Fibroblast of skin of scalp (primary cell): ENCODE measurements at places on chromosomes 11 and 22.

DNA sequence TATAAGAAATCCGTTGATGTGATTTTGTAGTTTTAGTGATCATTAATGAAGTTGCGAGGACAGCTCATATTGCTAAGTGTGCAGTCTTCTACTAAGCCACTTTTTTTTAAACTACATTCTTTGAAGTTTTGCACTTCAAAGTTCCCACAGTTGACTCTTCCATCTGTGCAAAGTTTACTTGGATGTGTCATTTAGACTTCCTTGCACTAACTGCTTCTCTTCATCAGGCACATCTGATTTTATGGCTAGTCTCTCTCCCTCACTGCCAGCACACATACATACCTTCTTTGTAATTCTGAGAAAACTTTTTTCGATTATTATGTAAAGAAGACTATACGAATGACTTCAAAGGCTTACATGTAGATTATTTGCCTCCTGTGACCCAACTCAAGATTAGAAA lies 250.0 kb downstream of the DYNC2H1 start:
- peak; percentile 34 for DNase-seq

DNA sequence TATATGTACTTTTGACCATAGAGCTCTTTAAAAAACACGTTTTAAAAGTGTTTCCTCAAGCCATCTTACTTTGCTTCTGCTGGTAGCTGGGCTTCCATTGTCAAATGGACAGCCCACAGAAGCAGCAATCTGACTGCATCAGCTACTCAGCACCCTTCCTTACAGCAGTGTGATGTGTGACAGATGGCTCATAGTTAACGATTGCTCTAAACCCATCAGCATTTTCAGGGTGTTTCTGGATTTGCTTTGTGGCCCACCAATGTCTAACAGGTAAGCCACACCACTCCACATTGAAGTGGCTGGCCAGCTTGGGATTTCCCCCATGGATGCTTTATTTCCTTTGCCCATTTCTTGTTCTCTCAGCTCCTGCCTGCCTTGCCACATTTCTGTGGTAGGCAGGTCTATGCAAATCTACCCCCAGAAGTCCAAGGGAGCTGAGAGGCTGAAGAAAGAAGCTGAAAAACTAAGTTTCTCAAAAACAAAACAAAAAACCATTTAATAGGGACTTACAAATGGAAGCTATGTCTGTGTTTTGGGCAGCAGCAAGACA lies 7.3 kb upstream of the FAR1 start:
- no peak for DNase-seq

DNA sequence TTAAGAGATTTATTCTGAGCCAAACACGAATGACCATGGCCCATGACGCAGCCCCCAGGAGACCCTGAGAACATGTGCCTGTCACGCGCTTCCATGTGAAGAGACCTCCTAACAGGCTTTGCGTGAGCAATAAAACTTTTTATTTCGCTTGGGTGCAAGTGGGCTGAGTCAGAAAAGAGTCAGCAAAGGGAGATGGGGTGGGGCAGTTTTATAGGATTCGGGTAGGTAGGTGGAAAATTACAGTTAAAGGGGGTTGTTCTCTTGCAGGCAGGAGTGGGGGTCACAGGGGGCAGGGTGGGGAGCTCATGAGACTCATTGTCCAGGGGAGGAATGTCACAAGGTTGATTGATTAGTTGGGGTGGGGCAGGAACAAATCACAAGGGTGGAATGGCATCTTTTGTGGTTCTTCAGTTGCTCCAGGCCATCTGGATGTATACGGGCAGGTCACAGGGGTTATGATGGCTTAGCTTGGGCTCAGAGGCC lies 77.2 kb upstream of the FTH1 start:
- no peak for DNase-seq

GRCh38 chr11:122202951-122203456 lies 87.0 kb upstream of the BLID start:
- DNase-seq = peak; percentile 81

DNA sequence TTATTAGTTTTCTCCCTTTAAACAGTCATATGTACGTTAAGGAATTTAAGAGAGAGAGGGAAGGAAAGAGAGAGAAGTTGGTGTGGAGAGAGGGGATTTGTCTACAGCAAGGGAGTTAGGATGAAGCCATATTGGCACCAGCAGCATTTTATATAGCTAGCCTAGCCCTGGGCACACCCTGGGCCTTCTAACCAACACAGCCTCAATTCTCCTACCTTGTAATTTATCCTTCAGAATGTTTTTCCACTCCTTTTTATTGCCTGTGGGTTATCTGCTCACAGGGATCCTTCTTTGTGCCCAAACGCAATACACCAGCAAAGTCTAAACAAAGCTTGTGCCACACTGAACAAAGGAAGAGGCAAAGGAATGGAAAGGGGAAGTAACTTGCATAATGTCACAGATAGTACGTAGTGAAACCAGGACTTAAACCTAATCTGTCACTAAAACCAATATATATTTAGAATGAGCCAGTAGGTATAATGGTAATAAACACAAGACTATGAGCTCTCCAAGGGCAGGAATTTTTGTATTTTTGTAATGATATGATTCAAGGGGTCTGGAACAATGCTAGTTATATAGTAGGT lies 613.8 kb upstream of the TENM4 start:
- no peak for DNase-seq

- DNase-seq = no peak
Measured at GRCh38 chr22:35445933-35446332, 46.0 kb downstream of the MCM5 start.

- no peak for DNase-seq
Measured at GRCh38 chr22:17774206-17774925, at the start of gene BID. Gene BID, minus strand, starts transcription at chr22:17774469. Its CDS starts 24,353 bp downstream, at chr22:17750116.

GRCh38 chr11:74731301-74732094 lies at the start of gene CHRDL2:
Gene CHRDL2, minus strand, starts transcription at chr11:74731426. Its CDS starts 538 bp downstream, at chr11:74730888.
- DNase-seq = peak; percentile 31

DNA sequence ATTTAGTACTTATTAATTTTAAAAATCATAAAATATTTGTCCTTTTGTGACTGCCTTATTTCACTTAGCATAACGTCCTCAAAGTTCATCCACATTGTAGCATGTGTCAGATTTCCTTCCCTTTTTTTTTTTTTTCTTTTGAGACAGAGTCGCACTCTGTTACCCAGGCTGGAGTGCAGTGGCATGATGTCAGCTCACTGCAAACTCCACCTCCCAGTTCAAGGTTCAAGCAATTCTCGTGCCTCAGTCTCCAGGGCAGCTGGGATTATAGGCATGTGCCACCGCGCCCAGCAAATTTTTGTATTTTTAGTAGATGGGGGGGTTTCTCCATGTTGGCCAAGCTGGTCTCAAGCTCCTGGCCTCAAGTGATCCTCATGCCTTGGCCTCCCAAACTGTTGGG lies 10.6 kb downstream of the RAB6A start:
- no peak for DNase-seq

DNA sequence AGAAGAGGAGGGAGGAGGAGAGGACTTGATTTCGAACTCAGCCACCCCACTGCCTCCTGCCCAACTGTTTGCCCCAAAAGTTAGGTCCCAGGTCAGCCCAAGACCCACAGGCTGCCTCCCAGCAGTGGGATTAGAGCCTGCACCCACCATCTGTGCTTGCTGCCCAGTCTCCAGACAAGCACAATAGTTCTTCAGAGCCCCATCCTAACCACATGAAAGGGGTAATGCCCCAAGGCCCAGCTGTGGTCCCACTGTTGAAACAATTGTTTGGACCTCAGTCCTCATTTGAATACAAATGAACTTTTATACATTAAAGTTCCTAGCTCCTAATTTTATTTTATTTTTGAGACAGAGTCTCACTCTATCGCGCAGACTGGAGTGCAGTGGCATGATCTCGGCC lies 5.4 kb upstream of the VPS51 start:
- no peak for DNase-seq

- DNase-seq = no peak
Measured at GRCh38 chr22:42769238-42769573, 48.5 kb upstream of the A4GALT start.

- DNase-seq = no peak
Measured at GRCh38 chr11:44775985-44776446, 49.3 kb downstream of the TSPAN18 start.

GRCh38 chr11:31875866-31876560 lies 64.9 kb upstream of the PAX6 start:
- DNase-seq = peak; percentile 44

- DNase-seq = peak; percentile 78
Measured at GRCh38 chr11:313787-314553, at the start of gene IFITM1. Gene IFITM1, plus strand, starts transcription at chr11:314040. Its CDS starts 131 bp downstream, at chr11:314171.

- DNase-seq = no peak
Measured at GRCh38 chr11:36103933-36104530, 160.2 kb downstream of the LDLRAD3 start.

- DNase-seq = no peak
Measured at GRCh38 chr22:41914611-41915034, 251 bp downstream of the SHISA8 start.

DNA sequence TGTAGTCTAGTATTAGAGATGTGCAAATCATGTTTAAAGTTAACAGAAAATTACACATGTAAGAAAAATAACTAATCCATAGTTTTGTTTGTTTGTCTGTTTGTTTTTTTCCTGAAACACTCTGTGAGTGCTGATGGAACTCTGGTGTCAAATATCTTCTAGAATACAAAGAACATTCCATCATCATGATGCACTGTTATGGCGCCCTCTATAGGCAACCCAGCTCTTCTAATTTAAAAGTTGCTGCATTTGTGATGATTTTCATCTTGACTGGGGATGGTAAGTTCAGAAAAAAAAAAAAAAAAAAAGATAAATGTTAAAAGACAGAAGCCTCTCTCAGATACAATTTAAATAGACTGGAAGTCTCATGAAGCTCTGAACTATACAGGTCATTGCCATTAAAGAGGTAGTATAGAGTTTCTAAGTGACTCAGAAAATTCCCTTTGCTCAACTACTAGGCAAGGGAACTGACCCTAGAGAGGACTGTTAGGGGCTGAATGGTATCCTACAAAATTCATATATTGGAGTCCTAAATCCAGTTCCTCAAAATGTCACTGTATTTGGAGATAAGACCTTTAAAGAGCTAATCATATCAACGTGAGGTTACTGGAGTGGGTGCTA lies 597.2 kb upstream of the ANO3 start:
- peak; percentile 47 for DNase-seq

DNA sequence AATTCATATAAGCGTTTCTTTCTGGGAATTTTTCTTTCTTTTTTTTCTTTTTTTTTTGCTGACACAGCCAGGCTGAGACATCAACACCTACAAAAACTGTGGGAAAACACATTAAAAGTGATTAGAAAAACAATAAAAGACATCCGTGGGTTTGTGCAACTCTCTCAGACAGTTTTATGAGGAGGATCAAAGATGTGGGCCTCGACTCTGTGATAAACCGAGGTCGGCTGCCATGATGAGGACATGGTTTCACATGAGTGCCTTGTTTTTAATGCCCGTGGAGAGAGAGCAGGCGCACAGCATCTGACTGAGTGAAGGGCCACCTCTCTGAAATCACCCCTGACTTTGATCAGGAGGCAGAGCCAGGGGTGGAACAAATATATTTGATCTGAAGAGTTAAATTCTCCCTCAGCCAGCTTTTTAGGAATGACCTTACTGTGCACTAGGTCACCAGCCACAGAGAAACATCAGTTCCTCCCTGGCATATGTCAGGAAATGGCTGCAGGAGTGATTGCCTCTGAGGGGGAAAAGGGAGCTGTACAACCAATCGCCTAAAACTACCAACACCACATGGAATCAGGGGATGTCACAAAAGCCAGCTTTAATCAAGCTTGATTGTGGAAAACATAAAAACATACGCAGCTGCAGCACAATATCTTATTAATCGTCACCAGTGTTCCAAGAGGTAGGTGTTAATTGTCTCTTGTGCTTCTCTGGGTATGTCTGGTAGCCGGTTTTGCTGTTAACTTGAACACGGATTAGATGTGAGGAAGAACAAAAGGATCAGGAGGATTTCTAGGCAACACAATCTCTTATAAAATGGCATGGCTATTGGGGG lies 164.7 kb downstream of the MAML2 start:
- no peak for DNase-seq

- DNase-seq = no peak
Measured at GRCh38 chr11:32100495-32100894, 9.6 kb downstream of the RCN1 start.

GRCh38 chr22:32562401-32562800 lies 87.8 kb downstream of the FBXO7 start:
- DNase-seq = no peak

GRCh38 chr11:17686231-17686980 lies 33.0 kb upstream of the MYOD1 start:
- no peak for DNase-seq
